Heart right ventricle (tissue), 16 donors: ENCODE measurements at places on chromosomes 4 and X. TPM values are rescaled to one million over a fixed set of nuclear protein-coding genes. Genes with fewer than 3 reads are reported as not detected.

GRCh38 chrX:85992811-85993229, 54.5 kb downstream of the CHM start:
- no peaks in the 10 kb centered on the region for H3K36me3 ChIP-seq
- H3K27me3 ChIP-seq, result no peaks in the 10 kb centered on the region
- DNase-seq, result no peak
- H3K4me1 ChIP-seq, result peaks cover 14% of the 10 kb centered on the region
- H3K4me3 ChIP-seq, result no peak overlapping the region
- H3K27ac ChIP-seq, result no peak overlapping the region

GRCh38 chrX:28491941-28492340, 95.3 kb upstream of the IL1RAPL1 start:
- no peak overlapping the region for H3K27ac ChIP-seq
- no peaks in the 10 kb centered on the region for H3K27me3 ChIP-seq
- H3K36me3 ChIP-seq, result no peaks in the 10 kb centered on the region
- no peaks in the 10 kb centered on the region for H3K4me1 ChIP-seq
- H3K4me3 ChIP-seq, result no peak overlapping the region

DNA sequence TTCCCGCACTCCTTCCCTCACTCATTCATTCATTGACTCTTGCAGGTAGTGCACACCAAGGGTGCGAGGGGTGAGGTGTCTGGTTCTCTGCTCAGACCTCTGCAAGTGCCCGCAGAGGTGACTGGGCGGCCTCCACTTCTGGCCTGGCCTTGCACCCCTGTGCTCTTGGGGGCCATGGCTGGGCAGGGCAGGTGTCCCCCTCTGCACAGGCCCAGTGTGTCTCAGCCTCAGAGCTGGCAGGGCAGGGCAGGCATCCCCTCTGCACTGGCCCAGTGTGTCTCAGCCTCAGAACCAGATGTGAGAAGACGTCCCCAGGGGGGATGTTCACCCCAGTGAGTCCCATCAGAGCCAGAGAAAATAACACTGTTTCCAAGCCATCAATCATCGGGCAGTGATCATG, 16.8 kb downstream of the CPZ start:
- H3K36me3 ChIP-seq, result no peaks in the 10 kb centered on the region
- no peak overlapping the region for H3K4me3 ChIP-seq
- H3K4me1 ChIP-seq, result peaks cover 8% of the 10 kb centered on the region
- H3K27me3 ChIP-seq, result peaks cover 12% of the 10 kb centered on the region
- H3K27ac ChIP-seq, result peak overlapping the region; percentile 10
- DNase-seq, result no peak

DNA sequence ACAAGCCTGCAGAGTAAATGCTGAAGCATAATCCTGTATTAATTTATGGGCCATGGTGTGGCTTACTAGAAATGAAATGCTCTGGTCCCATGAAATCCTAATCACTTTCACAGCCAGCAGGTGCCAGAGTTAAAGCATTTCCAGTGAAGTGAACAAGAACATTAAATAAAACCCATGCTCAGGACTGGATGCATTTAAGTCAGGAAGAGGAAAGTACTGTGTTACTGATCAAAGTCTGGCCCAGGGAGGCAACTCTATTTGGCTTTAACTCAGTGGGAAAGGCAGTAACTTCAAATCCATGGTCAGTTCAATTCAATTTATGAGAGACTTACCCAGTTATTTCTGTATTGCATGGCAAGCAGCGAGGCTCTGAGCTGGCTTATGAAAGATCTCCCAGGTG, 29.2 kb downstream of the AGA start:
- H3K27ac ChIP-seq, result no peak overlapping the region
- no peak overlapping the region for H3K4me3 ChIP-seq
- H3K27me3 ChIP-seq, result no peaks in the 10 kb centered on the region
- no peaks in the 10 kb centered on the region for H3K36me3 ChIP-seq
- no peak for DNase-seq

- peaks cover 18% of the 10 kb centered on the region for H3K4me1 ChIP-seq
- no peak overlapping the region for H3K4me3 ChIP-seq
- peaks cover 15% of the 10 kb centered on the region for H3K27me3 ChIP-seq
- no peak for DNase-seq
- no peak overlapping the region for H3K27ac ChIP-seq
These were observed 2.0 kb upstream of the NYX start for GRCh38 chrX:41445171-41445570.

DNA sequence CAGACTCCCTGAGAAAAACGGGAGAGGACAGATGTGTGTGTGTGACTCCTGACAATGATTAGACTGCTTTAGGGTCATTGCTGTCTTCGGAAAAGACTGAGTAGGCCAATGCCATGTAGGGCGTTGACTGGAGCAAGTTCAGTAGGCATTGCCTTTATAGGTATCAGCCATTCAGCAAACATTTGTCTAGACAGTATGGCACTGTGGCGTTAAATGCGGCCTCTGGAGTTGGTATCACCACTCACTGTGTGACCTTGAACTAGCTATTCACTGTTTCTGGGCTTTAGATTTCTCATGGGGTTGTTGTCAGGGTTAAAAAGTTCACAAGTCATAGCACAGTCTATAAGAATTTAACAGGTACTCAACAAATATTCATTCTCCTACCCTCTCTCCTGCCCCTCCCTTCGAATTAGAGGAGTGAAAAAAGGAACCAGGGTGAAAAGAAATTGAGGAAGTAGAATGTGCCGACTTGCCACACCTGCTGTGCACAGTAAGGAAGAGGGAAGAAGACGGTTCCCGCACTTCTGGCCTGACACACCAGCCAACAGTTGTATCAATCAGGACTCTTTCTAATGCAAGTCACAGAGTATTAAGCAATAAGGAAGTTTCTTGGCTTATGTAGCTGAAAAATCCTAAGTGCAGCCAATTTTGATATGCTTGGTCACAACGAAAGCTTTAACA, 83.2 kb upstream of the PLAC8 start:
- no peak overlapping the region for H3K4me3 ChIP-seq
- H3K27me3 ChIP-seq, result no peaks in the 10 kb centered on the region
- no peak overlapping the region for H3K27ac ChIP-seq
- H3K4me1 ChIP-seq, result no peaks in the 10 kb centered on the region

HEPH gene
- total RNA-seq, result 21.9 TPM

PRRG1 gene
- 9.8 TPM for total RNA-seq

DNA sequence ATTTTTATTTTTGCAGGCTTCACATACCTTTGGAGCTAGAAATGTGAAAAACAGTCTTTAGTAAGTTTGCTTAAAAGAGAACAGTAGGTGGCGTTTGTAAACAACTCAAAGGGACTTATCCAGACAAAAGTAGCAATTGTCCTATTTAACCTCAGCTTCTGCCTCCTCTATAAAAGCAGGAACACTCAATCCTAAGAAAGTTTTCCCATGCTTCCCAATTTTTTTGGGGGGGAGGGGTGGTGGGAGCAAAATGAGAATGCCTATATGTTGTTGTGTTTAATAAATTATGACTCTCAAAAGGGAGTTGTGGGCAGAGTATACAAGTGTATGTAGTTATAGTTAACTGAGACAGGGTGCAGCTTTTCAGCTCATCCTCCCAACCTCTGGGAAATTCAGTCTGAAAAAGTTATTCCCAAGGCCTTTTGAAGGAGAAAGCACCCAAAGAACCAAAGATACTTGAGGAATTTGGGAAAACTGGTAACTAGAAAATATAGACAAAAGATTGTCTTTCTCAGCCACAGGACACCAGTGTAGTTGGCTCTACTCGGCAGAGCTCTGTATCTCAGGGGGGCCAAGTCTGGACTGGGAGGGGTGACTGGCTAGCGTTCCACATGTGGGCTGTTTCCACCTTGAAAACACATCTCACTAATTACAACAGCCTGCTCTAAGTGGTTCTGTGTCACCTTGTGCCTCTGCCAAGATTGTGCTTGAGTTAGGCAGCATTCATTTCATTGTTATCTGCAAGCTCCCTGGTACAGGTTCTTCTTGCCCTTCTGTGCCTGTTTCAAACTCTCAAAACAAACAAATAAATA, 2.8 kb downstream of the SFRP2 start:
- peaks cover 18% of the 10 kb centered on the region for H3K4me1 ChIP-seq
- no peaks in the 10 kb centered on the region for H3K36me3 ChIP-seq
- H3K27me3 ChIP-seq, result peaks cover 76% of the 10 kb centered on the region
- DNase-seq, result no peak
- H3K27ac ChIP-seq, result no peak overlapping the region
